ENCODE measurements at places on chromosomes 12 and 14.

DNA sequence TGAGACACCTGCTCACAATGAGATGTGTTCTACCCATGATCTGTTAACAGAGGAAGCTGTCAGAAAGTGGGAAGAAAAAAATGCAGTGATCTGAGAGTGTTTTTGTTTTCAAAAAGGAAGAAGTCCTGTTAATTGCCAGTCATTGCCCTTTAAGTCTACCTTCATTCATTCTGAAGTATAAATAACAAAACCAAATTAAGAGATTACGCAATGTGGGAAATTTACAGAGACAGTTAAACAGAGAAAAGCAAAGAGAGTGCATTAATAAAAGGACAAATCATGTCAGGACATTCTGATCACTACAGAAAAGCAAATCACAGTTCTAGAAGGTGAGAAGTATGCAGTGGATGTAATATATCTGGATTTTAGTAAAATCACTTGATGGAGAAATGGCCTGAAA is 154.2 kb downstream of the NRXN3 start:
- DNase-seq = no peak

DNA sequence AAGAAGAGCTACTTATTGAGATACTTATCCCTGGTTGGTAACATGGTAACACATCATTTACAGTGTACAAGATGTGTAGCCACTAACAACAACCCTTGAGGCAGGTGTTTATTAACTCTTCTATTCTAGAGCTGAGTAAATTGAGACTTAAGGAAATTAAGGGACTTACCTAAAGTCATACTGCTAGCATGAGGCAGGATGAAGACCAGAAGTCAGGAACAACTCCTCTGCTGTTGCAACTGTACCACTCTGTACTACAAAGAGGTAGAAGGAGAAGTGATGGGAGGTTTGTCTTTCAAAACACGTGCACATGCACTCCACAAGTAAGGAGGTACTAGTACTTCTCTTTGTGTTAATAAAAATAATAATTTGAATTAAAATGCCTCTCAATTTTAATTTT is 79.9 kb downstream of the LLPH start:
- no peak for DNase-seq

DNA sequence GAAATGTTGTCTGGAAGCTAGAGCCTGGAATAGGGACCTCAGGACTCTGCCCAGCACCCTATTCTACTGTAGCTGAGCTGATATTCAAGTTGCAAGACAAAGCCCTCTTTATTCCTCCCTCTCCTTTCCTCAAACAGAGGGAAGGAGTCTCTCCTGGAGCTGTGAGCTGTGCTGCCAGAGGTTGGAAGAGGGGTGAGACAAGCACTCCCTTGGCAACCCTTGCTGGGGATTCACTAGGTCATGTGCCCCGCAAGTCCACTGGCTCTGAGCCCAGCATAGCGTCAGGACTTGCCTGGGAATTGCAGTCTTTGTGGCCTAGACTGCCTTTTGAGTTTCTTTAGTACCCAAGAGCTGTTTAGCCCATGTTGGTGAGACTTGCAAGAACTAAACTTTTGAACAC is 11.4 kb upstream of the ASCL1 start:
- DNase-seq = no peak

DNA sequence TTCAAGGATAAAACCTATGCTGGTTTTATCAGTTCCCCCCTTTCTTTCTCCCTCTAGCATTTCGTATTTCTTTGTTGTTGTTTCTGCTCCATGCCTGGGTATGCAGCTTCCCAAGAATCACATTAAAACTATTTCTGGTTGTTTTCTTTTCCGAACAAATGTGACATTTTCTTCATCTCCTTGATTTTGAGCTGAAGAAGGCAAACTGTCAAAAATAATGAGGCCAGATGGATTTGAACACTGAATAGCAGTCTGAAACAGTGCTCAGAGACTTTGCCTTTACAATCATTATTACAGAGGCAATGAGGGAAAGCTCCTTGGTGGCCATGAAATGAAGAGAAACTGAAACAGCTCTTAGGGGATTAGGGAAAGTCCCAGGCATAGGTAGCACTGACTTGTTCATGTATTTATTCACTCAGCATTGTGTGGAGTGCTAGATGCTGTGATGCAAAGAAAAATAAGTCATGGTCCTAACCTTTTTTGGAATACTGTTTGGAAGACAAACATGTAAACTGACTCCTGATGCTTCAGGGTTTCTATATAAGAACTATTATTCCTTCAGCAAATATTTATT is 319.5 kb downstream of the FUT8 start:
- no peak for DNase-seq

DNA sequence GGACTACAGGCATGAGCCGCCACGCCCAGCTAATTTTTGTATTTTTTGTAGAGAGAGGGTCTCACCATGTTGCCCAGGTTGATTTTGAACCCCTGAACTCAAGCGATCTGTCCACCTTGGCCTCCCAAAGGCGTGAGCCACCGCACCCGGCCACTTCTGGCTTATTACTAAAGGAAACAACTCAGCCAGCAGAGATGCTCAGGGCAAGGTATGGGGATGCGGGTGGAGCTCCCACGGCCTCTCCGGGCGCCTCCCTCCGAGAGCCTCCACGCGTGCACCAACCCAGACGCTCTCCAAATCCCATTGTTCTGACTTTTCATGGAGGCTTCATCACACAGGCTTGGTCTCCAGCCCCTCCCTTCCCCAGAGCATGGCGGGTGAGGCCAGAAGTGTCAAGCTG is 6.1 kb upstream of the GPR132 start:
- no peak for DNase-seq

GRCh38 chr14:65483647-65484046 is 71.1 kb downstream of the FUT8 start:
- DNase-seq = no peak

DNA sequence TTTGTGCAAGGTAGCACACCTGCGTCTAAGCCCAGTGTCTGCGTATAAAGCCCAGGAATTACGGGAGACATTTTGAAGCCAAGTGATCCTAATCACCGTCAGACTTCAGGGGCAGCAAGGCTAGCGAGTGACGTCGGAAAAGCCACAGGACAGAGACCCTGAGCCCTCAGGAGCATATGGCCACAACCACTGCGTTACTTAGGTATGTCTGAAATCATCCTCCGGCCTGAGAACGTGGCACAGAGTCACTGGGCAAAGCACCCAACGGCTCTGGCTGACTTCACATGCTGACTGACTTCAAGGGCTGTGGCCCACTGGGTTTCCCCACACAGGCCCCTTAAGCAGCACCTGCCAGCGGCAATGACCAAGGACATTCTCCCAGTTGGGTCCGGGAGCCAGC is 71.5 kb downstream of the RIMBP2 start:
- no peak for DNase-seq

- DNase-seq = no peak
Measured at GRCh38 chr12:58247633-58248032, 306.3 kb downstream of the ATP23 start.

DNA sequence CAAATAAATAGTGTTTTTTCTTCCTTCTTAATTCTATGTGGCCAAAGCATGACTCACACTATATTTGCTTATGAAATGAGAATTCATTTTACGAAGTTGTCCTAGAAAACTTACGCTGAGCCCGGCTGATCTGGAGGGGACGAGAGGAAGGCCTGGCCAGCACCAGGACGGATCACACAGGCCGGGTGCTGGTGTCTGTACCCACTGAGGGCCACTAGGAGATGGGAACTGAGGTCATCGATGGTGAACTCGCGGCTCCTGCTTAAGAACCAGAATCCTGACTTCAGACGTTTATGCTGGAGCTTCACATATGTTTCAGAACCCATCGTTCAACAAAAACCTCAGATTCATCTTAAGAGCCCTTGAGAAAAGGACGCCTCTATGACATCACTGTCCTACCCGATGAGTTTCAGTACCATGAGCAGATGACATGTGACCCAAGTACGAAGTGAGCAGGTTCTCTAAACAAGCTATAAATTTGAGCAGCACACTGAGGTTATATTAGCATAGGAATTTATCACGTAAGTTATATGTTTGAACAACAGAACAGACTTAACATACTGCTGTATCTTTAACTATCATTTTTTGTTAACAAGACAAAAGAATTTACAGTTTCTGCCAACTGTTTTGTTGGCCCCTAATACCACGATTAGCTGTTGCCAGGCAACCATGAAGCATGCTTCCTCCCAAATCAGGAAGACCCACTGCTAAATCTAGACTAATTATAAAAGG is 111.9 kb downstream of the FOXN3 start:
- peak; percentile 64 for DNase-seq
